Activated naive CD4-positive, alpha-beta T cell treated with anti-CD3 and anti-CD28 coated beads, Interleukin-2, amount 10 ng/mL, durations not matched to agents 7 days and 5 days (primary cell): ENCODE measurements at places on chromosomes 1 and 21.

GRCh38 chr1:20074055-20074724 lies 4.2 kb downstream of the PLA2G5 start:
- H3K27ac ChIP-seq = no peak overlapping the region
- H3K4me3 ChIP-seq = no peak overlapping the region
- no peaks in the 10 kb centered on the region for H3K4me1 ChIP-seq
- H3K36me3 ChIP-seq = no peaks in the 10 kb centered on the region
- DNase-seq = no peak

DNA sequence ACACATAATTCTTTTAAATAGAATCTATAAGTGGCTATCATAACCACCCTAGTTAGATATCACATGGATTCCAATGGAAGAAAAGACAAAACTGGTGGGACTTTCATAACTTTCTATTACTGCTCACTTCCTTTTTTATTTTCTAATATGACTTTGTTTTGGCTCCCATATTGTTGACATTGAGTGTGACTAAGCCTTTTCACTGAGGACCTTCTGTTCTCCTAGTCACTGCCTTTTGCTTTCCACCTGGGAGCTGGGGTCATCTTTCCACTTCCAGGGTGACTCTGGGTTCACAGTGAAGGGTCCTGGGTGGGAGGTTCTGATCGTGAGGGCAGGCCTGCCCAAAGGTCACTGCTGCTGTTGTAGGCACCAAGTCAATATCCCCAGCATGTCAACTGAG lies 275.8 kb downstream of the TGFB2 start:
- no peak for DNase-seq
- H3K36me3 ChIP-seq = no peaks in the 10 kb centered on the region
- no peaks in the 10 kb centered on the region for H3K4me1 ChIP-seq
- H3K4me3 ChIP-seq = no peak overlapping the region
- no peak overlapping the region for H3K27ac ChIP-seq

DNA sequence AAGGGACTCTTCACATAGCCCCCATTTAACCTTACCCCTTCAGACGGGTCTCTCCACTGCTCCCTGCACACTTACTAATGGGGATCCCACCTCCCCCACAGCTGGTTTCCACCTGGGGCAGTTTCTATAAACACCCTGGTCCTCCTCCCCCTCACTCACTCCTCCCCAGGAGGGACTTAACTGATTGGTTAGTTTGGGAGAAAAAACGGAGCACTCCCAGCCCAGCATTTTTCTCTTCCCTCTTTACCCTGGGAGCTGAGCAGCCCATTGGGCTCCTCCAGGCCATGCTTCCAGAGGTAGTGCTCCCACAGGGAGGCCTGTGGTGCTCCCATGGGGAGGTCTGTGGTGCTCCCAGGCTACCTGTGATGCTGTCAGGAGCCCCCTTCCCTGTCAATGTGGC lies 93.7 kb downstream of the MIS18A start:
- DNase-seq = no peak
- H3K36me3 ChIP-seq = no peaks in the 10 kb centered on the region
- no peaks in the 10 kb centered on the region for H3K27me3 ChIP-seq
- no peak overlapping the region for H3K27ac ChIP-seq

- H3K27ac ChIP-seq = peak overlapping the region; percentile 99
- peak; percentile 55 for DNase-seq
- H3K4me1 ChIP-seq = peaks cover 33% of the 10 kb centered on the region
- peaks cover 3% of the 10 kb centered on the region for H3K36me3 ChIP-seq
- H3K27me3 ChIP-seq = peaks cover 25% of the 10 kb centered on the region
Measured at GRCh38 chr1:206686478-206687249, 2.0 kb downstream of the MAPKAPK2 start.

DNA sequence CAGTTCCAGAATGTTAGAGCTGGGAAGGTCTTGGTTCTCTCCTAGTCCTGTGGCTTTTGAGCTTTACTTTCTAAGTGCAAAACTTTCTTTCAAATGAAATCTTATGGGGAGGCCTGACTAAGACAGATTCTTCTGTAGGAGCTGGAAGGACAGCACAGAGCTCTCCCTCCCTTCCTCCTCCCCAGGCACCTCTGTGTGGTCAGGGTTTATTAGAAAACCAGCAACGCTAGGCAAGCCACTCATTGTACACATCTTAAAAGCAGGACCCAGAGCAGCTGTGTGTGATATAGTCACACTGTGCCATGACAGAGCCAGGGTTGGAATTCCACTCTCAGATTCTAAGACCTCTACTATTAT lies 241.1 kb upstream of the RAB4A start:
- H3K27ac ChIP-seq = no peak overlapping the region
- peaks cover 1% of the 10 kb centered on the region for H3K36me3 ChIP-seq
- no peak overlapping the region for H3K4me3 ChIP-seq
- peaks cover 10% of the 10 kb centered on the region for H3K27me3 ChIP-seq
- no peak for DNase-seq

- no peaks in the 10 kb centered on the region for H3K27me3 ChIP-seq
- no peak overlapping the region for H3K27ac ChIP-seq
- H3K4me1 ChIP-seq = no peaks in the 10 kb centered on the region
- peaks cover 19% of the 10 kb centered on the region for H3K36me3 ChIP-seq
Measured at GRCh38 chr1:198228925-198229324, 72.1 kb downstream of the NEK7 start.

- no peak for DNase-seq
- peaks cover 12% of the 10 kb centered on the region for H3K36me3 ChIP-seq
- peaks cover 26% of the 10 kb centered on the region for H3K4me1 ChIP-seq
- no peak overlapping the region for H3K4me3 ChIP-seq
- no peak overlapping the region for H3K27ac ChIP-seq
Measured at GRCh38 chr21:37079211-37079824, 6.3 kb downstream of the TTC3 start.

DNA sequence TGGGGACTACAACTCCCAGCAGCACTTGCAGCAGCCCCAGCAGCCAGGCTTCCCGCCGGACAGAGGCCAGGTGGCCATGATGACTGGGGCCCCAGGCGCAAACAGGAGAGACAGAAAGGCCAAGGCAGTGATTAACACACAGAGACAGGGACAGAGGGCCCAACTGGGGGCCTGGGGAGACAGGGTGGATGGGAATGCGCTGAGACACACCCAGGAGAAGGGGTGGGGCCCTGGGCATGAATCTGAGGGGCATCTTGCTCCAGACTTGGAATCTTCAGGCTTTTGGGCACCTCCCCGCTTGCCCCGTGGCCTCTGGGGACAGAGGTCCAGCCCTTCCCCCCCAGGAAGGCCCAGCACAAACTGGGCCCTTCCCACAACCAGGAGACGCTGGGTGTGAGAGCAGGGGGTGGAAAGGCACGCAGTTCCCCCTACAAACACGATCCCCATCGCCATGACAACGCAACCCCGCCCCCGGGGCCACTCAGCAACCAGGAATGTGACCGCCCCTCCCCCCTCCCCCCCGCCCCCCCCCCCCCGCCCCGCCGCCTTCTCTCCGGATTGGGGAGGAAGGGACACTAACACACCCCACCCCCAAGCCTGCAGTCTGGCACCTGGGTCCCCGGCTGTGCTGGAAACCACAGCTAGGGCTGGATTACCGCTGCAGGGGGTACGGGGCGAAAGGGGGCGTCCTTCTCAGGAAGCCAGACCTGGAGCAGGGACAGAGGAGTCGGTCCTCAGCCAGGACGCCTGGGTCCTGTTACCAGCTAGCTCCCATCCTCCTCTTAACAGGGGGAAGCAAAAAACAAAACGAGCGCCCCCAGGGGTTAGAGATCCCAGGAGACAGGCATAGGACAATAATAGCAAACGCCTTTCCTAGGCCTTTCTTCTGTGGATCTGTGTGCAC lies 4.5 kb downstream of the HDGF start:
- peak overlapping the region; percentile 91 for H3K27ac ChIP-seq
- DNase-seq = peak; percentile 69
- peak overlapping the region; percentile 94 for H3K4me3 ChIP-seq
- no peaks in the 10 kb centered on the region for H3K27me3 ChIP-seq
- H3K36me3 ChIP-seq = peaks cover 53% of the 10 kb centered on the region

DNA sequence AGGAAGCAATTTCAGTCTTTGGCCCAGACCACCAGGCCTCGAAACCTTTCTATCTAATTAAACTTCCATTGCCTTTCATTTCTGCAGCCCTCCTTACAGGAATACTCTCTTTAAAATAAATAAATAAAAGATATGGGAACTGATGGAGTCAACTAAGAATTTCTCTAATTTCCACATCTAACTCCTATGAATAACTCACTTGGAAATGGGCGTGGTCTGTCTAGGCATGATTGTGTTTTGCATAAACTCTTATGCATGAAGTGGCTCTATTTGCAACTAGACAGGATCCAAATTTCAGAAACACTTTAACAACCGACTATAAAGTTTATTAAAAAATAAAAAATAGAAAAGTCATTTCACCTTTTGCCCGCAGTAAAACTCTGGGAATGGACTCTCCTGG lies 199.5 kb downstream of the ADSS2 start:
- DNase-seq = no peak
- H3K27ac ChIP-seq = no peak overlapping the region
- H3K36me3 ChIP-seq = no peaks in the 10 kb centered on the region
- H3K4me1 ChIP-seq = peaks cover 6% of the 10 kb centered on the region

DNA sequence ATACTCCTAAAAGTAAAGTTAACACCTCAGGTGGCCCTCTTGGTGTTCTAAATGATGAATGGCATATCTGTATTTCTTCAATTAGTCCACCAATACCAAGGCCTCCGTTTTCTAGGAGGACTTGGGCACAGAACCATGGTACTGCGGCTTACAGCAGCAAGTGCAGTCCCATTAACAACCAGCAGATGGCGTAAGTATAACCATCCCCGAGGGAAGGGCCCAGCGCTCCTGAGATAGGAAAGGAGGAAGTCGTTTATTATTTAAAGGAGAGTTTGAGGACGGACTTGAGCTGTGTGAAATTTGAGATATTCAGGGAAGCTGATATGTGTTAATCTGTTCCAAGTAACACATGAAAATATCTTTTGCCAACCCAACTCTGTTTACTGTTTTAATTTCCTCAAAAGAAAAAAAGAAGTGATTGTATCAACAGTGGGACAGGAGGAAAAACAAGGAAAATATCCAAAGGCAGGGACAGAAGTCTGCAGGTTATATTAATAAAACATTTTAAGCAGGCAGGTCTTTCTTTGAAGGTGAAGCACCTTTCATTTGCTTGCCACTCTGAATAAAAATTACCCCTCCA lies 37.7 kb upstream of the KCNJ15 start:
- no peak overlapping the region for H3K4me3 ChIP-seq
- H3K4me1 ChIP-seq = peaks cover 3% of the 10 kb centered on the region
- peaks cover 4% of the 10 kb centered on the region for H3K27me3 ChIP-seq
- H3K27ac ChIP-seq = no peak overlapping the region
- peak; percentile 76 for DNase-seq
